ENCODE measurements at places on chromosomes 16 and 17.

DNA sequence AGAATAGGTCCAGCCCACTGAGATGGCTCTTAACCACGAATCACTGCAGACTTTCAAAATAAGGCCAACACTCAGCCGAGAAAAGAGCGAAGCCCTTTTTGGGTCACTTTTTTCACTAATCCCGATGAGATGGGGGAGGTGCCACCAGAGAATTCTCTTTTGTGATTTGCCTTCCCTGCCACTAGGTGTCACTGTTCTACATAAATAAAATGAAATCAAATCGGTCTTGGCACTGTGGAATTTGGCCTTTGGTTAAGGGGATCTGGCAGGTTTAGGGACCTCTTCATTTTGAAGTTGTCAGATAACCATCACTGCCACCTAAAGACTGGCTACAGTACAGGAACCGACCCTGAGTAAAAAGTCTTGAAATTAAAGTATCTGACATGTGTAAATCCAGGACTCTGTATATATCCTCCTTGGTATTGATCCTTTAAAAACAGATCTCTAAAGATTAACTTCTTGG is 147.0 kb downstream of the HS3ST4 start:
- peak; percentile 66 for DNase-seq

DNA sequence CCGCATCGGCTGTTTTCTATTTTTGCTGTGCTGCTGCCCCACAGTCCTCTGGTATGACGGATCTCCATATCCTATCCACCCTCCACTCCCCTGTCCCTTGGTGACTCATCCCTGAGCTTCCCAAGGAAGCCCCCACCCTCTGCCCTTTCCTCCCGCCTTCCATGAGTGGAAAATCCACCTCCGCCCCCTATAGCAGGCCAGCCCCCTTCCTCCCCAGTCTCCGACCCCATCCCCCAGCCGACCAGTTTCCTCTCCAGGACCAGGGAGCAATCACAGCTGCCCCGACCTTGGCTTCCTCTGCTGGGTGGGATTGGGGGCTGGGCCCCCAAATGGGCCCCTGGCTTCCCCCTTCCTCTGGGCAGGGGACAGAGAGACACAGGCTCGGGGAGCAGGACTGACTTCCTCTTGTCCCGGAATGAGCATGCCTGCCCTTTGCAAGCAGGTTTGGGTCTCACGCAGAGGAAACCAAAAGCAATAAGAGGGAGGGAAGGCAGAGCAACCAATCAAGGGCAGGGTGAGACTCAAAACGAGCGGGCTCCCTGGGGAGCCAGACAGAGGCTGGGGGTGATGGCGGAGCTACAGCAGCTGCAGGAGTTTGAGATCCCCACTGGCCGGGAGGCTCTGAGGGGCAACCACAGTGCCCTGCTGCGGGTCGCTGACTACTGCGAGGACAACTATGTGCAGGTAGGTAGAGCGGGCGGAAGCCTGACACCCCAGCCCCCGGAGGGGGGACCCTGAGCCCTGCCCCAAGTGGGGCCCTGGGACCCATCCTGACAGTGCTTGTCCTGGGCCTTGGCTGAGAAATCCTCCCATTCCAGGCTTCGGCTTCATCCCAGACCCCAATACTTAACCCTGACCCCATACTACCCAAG is at the start of the genes ABI3 and GNGT2:
Gene ABI3, plus strand, starts transcription at position 550 of the 872 bp plus-strand sequence. Its CDS starts 18 bp downstream, at position 568.
Gene GNGT2, minus strand, starts transcription at position 417 of the 872 bp plus-strand sequence. CDS start 3,152 bp downstream, outside the sequence.
- DNase-seq: no peak

- no peak for DNase-seq
Measured at GRCh38 chr16:54289945-54290832, 3.6 kb upstream of the IRX3 start.

GRCh38 chr16:26644912-26645543 is 421.7 kb upstream of the C16orf82 start:
- no peak for DNase-seq

DNA sequence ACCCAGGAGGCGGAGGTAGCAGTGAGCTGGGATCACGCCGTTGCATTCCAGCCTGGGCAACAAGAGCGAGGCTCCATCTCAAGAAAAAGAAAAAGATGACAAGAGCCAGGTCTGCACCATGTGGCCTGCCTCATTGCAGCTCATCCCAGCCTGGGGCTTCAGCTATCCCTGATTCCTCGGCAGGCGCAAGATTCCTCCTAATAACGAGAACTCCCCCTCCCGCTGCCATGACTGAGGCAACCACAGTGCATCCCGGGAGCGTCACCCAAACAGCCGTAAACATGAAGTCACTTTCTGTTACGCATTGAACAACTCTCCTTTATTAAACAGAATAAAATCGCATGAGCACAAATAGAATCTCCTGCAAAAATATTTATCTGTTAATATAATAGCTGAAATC is 120.6 kb downstream of the MGAT5B start:
- no peak for DNase-seq

- no peak for DNase-seq
Measured at GRCh38 chr16:24939738-24940137, 75.4 kb downstream of the ARHGAP17 start.

DNA sequence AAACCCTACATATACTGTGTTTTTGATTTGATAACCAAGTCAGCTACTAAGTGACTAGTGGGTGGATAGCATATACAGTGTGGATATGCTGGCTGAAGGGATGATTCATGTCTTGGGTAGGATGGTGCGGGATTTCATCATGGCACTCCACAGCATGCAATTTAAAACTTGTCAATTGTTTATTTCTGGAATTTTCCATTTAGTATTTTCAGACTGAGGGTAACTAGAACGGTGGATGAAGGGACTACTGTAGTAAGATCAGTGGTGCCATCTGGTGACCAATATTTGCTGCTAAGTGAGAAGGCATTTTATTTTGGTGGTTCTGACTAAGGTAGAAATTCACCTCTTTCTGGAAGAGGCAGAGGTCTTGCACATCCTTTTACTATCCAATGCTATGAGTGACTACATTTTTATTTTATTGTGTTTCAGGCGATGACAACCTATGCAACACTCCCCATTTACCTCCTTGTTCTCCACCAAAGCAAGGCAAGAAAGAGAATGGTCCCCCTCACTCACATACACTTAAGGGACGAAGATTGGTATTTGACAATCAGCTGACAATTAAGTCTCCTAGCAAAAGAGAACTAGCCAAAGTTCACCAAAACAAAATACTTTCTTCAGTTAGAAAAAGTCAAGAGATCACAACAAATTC is 3.1 kb downstream of the CDC6 start:
- peak; percentile 65 for DNase-seq

DNA sequence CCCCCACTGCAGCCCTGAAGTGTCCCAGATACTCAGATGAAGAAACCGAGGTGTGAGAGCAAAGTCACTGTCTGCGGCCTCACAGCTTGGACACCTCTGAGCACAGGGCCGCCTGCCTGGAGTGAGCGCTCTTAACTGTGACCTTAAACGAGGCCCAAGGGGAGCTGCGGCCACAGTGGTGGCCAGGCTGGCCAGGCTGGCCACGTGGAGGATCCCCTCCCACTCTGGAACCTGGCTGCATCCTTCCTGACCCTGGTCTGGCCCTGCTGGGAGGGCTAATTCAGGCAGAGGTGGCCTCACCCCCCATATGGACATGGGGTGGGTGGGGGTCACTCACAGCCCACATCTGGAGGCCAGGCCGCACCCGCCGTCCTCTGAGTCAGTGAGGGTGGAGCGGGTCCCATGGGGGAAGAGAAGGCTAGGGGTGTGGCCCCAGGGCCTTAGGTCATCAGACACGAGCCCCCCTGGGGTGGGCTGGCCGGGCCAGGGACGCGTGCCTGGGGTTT is 6.6 kb downstream of the VASN start:
- DNase-seq: no peak

DNA sequence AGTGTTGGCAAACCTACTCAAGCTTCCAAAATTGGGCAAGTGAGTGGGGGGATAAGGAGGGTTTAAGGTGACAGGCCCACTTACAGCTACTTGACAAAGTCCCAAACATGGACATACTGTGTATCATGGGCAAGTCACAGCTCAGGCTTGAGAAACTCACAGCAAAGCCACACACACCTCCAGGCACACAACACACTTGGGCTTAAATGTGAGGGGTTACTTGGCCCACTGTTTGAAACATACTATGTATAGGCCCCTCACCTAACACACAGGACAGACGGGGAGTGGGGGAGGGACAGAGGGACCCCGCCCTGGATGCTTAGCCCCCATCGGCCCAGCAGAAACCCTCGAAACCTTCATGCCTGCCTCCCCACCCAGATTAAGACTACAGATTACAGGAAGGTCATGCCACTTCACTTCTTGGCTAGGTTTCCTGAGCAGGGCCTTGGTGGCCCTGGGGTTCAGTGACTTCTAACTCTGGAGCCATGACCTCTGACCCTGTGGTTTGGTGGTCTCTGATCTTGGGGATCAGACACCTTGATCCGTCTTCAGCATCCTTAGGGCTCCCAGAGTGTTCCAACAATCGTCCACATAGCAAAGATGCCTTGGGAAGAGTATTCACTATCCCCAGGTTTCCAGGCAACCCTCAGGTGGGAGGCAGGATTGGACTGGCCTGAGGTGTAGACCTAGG is 2.3 kb upstream of the SAMD14 start:
- no peak for DNase-seq

DNA sequence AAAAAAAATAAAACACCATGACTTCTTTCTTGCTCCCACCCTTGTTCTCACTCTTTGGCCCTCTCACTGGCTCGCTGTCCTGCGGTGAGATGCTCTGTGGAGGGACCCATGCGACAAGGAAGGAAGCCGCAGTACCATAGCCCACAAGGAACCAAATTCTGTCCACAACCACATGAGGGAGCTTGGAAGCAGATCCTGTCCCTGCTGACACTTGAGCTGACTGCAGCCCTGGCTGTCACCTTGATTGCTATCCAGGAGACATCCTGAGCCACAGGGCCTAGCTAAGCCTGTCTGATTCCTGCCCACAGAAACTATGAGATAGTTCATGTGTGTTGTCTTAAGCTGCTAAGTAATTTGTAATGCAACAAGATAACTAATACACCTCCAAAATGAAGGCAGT is 4.8 kb upstream of the MT2A start:
- DNase-seq: peak; percentile 72

GRCh38 chr17:74736513-74737298 is at the start of gene RAB37:
RAB37 (plus strand) TSS chr17:74737256; CDS start chr17:74737273, 17 bp downstream.
- peak; percentile 61 for DNase-seq
